ENCODE measurements at places on chromosomes 11 and 22.

GRCh38 chr22:37230673-37231405 lies 13.2 kb downstream of the RAC2 start:
- DNase-seq: no peak

GRCh38 chr11:16977136-16977993 lies 36.8 kb downstream of the PLEKHA7 start:
- DNase-seq: no peak

DNA sequence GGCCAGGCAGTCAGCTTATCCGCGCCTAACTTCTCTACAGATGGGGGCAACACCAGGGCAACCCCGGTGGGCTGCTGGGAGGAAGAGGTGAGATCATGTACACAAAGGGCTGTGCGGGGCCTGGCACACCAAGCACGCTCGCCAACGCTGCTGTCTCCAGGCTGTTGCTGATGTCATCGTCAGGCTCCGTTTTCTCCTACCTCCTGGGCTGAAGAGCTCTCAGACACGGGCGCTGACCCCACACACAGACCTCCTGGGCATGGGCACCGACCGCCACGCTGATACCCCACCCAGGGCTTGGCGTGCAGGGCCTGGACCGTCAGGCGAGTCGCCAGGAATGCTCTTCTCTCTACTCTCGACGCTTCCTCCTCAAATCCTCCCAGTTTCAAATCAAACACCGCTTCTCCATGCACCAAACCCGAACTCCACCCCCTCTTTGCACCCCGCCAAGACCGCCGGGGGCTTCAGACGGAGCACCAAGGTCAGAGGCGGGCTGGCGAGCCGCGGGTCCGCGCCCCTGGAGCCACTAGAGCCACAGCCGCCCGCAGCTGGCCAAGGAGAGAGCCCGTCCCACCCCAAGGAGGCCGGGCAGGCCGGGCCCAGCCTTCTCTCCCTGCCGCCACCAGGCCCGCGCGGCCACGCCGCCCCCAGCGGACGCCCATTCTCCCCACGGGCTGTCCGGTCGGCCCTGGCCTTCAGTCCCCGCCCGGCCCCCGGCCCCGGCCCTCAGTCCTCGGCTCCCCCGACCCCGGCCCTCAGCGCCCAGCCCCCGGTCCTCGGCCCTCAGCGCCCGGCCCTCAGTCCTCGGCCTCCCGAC lies 772 bp downstream of the SBF1 start:
- DNase-seq: peak; percentile 46

DNA sequence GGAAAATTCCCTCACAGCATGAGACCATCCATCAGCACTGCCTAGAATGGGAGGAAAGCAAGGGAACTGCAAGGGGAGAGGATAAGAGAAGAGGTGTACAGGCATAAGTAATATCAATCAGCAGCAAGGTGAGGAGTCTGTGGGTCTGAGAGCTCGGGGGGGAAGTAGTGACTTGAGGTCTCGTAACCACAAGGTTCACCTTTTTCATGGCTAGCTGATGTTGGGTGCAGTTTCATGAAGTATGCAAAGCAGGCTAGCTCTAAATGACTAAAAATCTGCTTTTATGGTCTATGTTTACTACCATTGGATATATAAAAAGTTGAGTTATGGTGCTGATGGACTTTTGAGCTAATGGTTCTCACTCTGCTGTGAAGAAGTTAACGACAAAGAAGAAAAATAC lies 35.8 kb downstream of the OR4C6 start:
- no peak for DNase-seq

DNA sequence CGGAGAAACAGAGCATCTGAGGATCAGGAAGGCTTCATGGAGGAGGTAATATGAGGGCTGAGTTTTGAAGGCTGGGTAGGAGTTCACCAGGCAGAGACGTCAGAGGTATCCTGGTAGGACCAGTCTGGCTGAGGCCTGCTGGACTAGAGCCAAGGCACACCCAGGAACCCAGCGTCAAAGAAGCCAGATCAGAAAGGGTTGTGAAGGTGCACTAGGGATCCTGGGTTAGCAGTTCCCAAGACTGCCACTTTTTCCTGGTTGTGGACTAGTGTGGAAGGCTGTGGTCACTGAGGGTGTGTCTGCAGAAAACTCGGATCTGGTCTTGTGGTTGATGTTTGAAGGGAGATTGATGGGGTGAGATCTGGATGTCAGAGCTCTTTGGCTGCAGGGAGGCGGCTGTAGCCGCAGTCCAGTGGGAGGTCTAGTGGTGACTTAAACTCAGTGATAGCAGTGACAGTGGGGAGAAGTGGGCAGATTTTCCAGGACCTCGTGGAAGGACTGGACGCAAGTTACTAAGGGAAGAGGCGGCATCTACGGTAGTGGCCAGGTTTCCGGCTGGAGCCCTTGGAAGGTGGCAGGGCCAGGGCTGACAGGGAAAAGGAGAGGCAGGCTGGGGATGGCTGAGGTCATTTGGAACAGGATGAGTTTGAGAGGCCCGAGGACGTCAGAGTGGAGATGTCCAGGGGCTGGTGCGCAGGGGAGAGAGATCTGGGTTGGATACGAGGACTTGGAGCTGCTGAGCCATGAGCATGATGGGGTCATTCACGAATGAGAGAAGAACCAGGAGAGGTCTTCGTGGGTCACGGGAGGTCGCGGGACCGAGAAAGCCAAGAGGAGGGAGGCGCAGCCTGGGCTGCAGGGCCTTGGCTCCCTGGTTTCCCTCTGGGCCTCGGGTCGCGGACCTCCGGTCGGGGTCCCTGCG lies 10.9 kb downstream of the RELA start:
- DNase-seq: peak; percentile 15

GRCh38 chr11:117017456-117017855 lies 80.8 kb downstream of the SIK3 start:
- no peak for DNase-seq

DNA sequence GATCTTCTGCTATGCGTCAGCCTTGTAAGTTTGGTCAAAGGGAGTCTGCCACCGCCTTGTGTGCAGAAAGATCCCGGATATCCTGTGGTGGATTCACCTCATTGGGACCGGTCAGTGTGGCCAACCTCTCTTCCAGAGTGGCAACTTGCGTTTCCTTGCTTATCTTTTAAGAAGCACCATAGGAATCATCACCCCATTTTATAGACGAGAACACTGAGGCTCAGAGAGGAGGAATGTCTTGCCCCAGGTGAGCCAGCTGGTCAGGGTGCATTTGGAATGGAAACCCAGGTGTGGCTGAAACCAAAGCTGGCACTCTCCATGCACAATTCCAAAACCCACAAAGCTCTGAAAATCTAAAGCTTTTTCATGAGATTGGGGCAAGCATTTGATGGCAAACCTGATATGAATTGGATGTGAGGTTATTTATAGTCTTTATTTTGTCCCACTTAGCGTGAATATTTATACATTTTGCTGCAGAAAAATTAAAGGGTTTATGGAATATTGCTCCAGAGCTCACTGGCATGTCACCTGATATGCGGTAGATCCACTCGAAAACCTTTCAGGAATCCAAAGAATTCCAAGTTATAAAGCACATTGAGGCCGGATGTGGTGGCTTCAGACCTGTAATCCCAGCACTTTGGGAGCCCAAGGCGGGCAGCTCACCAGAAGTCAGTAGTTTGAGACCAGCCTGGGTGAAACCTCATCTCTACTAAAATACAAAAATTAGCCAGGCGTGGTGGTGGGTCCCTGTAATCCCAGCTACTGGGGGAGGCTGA lies 12.1 kb upstream of the EIF3D start:
- DNase-seq: peak; percentile 69

DNA sequence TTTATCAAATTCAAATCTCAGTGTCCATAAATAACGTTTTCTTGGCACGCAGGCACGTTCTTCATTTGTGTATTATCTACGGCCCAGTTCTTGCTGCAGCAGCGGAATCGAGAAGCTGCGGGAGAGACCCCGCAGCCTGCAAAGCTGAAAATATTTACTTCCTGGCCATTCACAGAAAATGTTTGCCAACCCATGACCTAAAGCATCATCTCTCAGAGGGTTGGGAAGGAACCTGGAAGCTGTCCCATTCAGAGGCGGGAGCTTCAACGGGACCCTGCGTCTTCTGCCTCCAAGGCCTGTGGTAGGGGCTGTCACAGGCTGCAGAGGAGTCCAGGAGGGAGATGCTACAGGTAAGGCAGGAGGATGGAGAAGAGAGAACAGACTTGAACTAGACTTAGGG lies 319.2 kb downstream of the MN1 start:
- DNase-seq: no peak

DNA sequence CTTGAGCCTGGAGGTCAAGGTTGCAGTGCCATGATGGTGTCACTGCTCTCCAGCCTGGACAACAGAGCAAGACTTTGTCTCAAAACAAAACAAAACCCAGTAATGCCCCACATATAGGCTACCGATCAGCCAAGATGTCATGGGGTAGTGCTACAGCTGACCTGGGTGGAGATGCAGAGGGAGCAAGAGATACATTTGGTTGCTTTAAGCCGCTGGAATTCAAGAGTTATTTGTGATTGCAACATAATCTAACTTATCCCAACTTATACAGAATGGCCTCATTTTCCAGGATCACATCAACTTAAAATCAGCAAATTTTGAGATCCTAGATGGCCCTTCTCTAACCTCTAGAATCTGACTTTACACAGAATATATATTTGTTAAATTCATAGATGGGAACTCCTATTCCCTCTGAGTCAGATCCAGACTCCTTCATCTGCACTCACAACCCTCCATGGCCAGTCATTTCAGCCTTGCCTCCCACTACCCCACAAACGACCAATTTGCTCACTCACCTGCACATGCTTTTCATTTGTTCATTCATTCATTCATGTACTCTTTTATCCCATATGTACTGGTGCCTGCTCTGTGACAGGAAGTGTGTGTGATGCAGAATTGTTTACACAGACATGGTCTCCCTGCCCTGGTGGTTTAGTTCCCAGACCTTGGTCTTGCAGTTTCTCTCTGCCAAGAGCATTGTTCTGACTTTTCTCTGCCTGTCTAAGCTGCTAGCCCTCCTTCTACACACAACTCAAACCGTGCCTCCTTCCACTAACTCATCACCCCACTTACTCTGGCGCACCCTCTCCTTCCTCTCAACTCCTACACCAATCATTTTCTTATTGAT lies 24.1 kb upstream of the APLNR start:
- DNase-seq: no peak

GRCh38 chr11:12094872-12095800 lies 15.3 kb upstream of the MICAL2 start:
- DNase-seq: no peak

DNA sequence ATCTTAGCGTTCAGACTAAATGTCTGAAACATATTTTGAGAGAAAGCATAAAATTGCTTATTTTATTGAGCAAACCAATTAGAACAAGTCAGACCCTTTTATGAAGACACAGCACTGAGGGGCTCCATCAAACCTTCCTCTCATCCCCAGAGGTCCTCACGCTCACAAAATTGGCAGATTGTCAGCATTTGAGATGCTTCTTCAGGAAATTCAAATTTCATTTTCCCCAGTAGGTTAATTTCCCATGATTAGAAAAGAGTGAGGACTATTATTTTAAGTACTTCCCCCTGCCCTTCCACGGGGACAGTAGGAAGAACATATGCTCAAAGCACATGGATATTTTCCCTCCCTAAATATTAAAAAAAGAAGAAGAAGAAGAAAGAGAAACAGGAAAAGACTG lies 851.8 kb downstream of the BRD1 start:
- no peak for DNase-seq

GRCh38 chr11:5467527-5467926 lies 18.4 kb downstream of the OR51I2 start:
- no peak for DNase-seq

DNA sequence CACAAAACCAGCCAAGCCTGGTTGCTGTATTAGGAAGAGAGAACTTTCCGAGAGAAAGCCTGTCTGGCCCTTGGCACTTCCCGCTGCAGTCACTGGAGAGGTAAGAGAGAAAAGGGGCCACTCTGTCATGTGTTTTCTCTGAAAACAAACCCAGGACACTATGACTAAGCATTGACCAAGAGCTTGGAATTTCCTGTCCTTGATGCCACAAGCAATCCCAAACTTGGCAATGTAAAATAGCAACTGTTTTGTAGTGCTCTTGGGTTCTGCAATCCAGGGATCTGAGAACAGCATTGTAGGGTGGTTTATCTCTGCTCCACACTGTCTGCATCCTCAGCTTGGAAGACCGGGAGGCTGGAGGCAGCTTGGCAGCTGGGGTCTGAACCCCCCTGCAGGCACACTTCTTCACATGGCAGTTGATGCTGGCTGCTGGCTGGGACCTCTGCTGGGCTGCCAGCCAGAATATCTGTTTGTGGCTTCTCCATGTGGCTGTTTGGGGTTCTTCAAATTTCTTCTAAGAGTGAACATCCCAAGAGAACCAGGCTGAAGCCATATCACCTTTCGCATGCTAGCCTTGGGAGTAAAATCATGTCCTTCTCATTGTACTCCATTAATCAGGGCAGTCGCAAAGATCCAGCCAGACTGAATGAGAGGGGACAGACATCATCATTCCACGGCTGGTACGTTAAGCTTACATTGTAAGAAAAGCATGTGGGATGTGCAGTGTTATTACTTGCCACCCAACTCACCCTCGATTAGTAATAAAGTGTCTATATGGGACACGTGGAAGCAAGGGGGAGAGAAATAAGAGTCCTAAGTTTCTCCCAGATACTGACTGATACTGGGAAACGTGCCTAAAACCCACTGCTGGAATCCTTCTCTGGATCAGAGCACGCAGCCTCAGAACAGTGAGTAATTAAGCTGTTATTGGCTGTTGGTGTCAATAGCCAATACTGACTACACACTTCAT lies 537.4 kb upstream of the B3GAT1 start:
- DNase-seq: peak; percentile 86

GRCh38 chr11:110071197-110071596 lies 22.0 kb upstream of the ZC3H12C start:
- no peak for DNase-seq

- DNase-seq: no peak
Measured at GRCh38 chr22:43304831-43305590, 38.2 kb downstream of the SCUBE1 start.

DNA sequence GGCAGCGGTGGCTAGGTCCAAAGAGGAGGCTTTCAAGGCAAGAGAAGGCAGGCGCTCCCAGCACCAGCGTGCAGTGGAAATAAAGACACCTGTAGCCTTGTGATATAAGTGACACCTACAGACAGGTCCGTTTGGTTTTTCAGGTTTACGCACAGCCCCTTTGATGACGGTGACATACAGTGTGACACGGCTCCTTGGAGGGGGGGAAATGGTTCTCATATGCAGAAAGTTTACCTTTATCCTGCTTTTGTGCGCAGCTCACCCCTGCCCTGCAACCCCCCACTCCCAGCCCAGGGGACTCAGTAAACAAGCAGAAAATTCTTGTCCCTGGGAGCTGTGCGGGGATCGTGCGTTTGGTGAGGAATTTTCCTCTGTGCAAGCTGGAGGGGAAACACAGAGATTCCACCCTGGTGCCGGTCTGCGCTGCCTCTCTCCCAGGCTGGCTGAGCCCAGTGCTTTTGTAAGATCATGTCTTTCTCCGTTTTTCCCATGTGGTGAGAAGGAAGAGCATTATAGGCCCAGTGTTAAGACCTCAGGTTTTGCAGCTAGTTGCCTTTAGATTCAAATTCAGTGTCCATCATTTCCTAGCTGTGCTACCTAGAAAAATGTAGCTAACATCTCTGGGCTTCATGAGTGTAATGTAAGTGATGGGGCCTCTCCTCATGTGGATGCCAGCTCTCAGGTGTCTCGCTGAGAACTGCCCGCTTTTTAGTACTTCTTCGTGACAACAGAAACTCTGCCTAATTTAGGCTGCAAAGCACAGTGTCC lies at the start of gene ELF5:
Gene ELF5, minus strand, starts transcription at position 113 of the 768 bp plus-strand sequence. CDS start 8,045 bp downstream, outside the sequence.
- no peak for DNase-seq

GRCh38 chr11:60895687-60896086 lies 10.7 kb downstream of the PRPF19 start:
- no peak for DNase-seq
